ENCODE measurements at places on chromosomes 4 and X.

- DNase-seq: no peak
Observed at GRCh38 chrX:13579661-13580060, 10.3 kb downstream of the EGFL6 start.

DNA sequence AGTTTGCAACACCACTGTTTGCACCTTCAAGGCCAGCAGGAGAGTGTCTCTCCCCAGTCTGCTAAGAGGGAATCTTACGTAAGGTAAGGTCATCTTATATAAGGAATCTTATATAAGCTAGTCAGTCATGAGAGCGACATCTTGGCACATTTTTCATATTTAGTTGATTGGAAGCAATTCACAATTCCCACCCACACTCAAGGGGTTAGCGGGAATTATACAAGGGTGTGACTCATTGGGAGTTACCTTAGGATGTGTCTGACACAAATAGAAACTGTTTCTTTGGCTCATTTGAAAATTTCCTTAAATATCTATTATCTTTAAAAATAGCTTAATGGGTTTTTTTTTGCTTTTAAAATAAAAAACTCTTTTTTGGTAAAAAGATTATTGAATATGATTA lies 62.1 kb upstream of the GRPR start:
- DNase-seq: no peak

DNA sequence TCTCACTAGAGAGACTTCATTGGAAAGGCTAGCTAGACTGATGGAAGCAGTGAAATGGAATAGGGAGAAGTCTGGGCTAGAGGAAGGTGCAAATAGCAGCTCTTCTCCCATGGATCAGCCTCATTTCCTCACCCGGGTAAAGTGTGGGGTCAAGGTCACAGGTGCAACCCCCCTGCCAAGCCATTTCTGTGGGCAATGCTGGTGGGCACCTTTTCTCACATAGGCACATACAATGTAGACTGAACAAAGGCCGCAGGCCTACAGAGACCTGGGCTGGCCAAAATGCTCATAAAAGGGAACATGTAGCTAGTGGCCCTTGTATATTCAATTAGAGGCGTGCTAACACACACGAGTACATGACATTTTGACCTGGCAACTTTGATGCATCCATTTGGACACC lies 71.5 kb upstream of the EFNB1 start:
- DNase-seq: no peak

DNA sequence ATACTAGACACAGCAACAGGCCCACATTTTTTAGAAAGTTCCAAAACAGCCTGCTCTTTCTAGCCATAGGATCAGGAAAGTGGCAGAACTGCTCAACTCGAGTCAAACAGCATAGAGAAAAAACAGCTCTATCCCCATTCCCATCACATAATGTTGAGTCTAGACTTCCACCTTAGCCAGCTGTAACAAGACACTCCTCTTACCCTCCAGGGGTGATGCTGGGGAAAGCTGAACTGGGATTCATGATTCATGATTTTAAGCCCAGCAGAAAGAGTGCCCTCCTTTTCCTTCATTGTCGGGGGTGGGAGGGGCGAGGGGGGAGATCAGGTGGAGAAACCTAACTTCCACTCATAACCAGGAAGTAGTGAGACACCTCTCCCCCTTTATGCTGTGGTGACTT lies 86.1 kb downstream of the CENPC start:
- no peak for DNase-seq

GRCh38 chr4:12734586-12734985 lies 749.6 kb downstream of the RAB28 start:
- DNase-seq: no peak

DNA sequence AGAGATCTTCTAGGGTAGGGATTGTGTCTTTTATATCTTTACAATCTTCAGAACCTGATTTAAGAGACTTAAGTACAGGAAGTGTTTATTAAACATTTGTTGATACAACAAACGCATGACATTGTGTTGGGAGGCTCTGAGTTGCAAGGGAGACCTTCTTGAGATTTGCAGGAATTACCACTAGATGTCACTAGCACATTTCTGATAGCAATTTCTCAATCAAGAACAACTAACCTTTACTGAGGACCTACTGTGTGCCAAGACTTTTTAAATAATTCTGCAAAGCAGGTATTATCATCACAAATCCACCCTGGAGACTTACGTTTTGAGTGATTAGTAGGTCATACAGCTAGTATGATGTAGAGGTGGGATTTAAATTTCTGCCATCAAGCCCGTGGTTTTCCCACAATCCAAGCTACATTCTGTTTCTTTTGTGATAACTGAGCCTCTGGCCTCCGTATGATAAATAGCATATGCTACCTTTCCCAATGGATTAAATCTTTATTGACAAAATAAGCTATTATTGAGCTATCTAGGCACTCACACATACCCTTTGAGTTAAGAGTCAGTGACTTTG lies 986.0 kb downstream of the CCSER1 start:
- no peak for DNase-seq

DNA sequence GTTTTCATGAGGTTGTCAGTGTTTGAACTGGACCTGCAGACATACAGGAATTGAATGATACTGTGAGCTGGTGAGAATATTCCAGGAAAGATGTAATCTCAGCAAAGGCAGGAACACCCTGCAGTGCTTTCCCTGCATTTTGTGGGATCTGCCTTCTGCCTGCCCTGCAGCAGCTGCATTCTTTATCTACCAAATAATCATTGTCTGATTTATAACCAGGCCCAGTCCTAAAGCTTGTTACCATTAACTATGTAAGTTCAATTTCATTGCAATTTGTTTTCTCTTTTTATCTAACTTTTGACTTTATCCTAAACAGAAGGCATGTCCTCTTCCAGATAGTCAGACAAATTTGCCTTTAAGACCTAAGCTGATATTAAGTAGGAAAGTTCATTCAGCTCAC lies 99.8 kb upstream of the NOCT start:
- DNase-seq: no peak

DNA sequence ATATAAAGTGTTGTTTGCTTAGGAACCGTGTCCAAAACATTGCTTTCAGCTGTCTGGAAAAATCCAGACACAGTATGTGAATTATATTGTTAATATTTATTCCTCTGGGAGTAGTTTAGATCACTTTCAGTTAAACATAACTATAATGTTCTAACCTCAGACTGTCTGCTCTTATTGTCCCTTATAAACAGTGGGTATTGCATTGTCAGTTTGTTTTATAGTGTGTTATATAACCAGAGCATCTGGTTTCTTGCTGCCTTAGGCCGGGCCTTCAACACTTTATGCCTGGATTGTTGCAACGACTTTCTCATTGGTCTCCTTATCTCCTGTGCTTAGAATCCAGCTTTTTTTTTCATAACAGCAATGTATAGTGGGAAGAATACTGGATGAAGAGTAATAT lies 26.4 kb downstream of the ATG4A start:
- DNase-seq: no peak
